ENCODE measurements at places on chromosomes 6 and 20.

- DNase-seq, result no peak
Observed at GRCh38 chr6:118400582-118400981, 147.5 kb upstream of the PLN start.

DNA sequence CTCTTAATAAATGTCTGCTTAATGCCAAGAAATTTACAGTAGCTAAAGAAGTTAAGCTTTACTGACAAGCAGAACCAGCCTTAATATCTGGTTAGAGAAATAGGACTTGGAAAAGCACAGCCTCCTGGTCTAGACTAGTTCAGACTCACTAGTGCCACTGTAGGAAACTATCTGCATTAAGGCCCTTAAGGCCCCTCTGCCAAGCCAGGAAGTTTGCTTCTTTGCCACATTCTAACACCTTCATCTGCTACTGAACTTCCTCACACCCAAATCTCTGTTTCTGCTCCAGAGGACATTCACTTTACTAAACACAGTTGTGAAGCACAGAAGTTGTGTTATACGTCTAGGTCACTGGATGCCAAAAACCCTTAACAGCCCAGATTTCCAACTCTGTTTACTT lies 302.8 kb downstream of the BTBD9 start:
- DNase-seq, result no peak

DNA sequence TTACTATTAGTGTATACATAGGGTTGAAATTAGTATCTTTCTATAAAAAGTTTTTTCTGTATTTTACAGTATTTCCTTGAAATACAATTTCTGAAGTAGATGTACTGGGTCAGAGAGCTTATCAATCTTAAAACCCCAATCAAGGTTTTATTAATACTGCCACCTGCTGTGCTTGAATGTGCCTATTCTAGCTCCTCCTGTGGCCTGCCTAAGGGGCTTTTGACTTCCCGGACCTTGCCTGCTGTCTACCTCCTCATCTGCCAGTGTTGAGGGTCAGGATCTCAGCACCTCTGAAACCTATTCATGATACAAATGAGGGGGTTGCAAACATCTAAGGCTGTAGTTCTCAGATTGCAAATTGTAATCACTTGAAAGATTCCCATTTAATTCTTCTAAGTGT lies 9.2 kb downstream of the PACRG start:
- no peak for DNase-seq

DNA sequence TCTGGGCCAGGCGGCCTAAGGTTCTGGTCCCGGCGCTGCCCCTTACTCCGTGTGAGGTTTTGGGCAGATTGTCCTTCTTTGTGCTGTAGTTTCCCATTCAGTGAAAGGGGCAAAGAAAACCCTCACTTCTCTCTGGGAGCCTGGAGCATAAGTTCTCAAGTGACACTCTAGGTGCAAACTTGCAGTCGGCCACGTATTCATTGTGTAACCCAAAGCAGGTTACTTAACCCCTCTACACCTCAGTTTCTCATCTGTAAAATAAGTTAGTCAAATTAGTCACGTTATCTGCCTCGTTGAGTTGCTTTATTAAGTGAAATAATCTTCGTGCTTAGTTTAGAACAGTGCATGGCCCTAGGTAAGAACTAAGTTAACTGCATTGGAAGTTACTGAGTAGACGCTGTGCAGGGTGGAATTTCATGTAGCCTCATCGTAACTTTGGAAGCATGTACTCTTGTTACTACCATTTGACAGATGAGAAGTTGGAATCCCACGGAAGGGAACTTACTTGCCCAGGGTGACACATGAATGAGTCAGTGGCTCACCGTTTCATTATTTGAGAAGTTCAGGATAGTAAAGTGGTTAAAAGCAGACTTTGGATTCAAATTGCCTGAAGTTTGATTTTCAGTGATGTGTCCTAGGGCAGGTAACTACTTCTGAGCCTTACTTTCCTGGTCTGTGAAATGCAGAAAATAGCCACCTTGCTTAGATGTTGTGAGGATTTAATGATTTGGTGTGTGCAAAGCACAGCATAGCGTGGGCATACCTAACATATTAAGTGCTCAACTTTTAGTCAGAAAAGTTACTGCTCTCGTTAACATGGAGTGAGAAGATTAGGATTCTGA lies 556 bp upstream of the MROH8 start:
- DNase-seq, result peak; percentile 20

- no peak for DNase-seq
Observed at GRCh38 chr6:83429857-83430610, 817 bp downstream of the ME1 start.

DNA sequence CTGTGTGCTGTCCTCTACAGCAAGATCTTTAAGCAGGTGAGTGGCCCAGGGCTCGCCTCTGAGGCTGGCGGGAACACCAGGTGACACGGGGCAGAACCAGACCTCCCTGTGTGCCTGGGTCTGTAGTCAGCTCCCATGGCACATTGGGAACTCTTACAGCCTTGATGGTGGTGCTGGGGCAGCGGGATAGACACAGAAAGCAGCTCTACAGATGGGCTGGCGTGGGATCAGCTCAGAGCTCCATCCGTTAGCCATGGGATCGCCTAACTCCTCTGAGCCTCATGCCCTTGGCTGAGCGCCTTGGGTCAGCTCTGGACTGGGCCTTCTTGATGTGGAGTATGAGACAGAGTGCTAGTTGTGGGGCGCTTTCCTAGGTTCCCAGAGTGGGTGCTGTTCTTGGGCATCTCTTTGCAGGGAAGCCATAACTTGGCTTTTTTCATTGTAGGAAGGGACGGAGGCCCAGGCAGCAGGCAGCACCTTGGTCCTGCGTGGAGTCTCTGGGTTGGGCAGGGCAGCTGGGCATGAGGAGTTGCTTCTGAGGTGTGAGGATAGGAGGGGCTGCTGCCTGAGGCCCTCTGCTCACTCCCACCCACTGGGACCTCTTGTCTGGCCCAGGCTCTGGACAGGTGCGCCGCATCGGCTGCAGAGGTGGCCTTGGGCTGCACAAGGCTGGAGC lies 51.3 kb downstream of the EFCAB8 start:
- no peak for DNase-seq

DNA sequence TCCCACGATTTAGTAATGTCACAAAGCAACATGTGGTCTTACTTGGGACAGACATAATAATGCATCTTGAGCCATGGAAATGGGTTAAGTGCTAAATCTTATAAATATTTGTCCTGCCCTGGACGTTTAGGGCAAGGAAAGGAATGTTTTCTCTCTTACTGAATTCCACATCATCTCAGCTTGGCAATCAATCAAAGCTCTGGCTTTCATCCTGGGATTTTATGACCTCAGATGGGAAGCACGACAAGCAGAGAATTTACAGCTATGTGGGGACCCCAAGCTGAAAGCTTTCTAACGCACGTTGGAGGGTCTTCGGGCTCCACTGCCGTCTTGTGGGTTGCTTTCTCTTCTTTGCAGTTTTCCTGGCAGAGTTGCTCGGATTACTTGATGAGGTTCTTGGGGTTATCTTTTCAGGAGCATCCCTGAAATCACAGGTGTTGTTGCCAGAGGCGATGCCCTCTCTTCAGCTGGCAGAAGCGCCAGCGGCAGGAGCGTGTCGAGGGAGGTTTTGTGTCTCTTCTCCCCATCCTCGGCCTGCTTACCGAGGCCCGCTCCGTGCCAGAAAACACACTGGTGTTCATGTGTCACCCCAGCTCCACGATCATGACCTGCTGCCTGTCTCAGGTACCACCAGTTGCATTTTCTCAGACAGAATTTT lies 73.4 kb upstream of the FRMD1 start:
- no peak for DNase-seq

GRCh38 chr20:3171391-3172125 lies 1.8 kb downstream of the LZTS3 start:
- no peak for DNase-seq

Measured in stimulated activated CD4-positive, alpha-beta T cell treated with anti-CD3 and anti-CD28 coated beads, Interleukin-2, amount 100 ng/mL, for 24 hours (primary cell).